ENCODE measurements at places on chromosomes 5 and 9.

- DNase-seq: no peak
Measured at GRCh38 chr5:116976767-116977166, 402.1 kb upstream of the SEMA6A start.

- no peak for DNase-seq
Measured at GRCh38 chr9:13975611-13976290, 338.2 kb downstream of the NFIB start.

DNA sequence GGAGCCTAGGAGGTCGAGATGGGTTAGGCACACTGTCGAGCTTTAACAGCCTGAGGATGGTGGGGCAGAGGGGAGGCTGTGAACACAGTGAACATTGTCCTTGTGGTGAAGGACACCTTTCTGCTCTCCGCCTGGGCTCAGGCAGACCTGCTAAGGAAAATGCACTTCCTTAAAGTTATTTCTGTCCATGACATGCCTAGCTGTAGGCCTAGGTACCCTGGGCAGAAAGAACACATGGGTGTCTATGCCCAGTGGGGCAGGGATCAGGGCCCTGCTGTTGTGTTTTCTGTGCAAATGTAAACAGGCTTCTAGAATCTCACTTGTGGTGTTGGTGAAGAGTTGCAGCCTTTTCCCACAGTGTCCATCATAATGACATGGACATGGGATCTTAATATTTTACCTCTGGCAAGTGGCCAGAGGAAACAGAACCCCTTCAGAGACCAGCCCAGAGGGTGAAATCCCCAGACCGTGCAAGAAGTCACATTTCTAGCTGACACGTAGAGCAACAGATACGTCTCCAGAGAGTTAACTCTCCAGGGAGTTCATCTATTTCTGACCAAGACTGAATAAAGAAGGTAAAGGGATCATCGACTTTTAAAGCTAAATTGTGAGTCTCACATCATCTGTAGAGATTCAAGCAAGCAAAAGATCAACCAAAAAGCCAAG, 79.2 kb downstream of the C9orf152 start:
- DNase-seq: no peak

GRCh38 chr5:72324189-72324825, 4.1 kb downstream of the PTCD2 start:
- DNase-seq: no peak

DNA sequence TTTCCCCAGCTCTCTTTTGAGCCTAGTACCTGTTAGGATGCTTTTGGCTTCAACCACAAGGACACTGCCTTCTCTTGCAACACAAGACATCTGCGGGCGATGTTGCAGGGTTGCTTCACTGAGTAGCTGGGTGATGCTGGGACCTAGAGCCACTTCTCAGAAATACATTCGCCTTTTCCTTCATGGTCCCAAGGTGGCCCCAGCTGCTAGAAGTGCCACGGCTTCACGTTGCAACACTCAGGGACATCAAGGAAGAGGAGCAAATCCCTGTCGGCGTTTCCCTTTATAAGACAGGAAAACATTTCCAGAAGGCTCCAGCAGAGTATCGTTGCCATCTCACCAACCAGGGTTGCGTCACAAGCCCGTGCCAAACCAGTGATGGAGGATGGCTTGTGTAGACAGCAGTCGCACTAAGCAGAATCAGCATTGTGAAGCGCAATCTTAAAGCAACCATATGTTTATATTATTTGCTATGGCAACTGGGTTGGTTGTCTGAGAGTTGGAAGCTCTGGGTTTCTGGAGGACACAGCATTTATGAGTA, 62.7 kb downstream of the ANKRD33B start:
- DNase-seq: no peak

- DNase-seq: no peak
Measured at GRCh38 chr9:35341021-35341420, 148.9 kb upstream of the RUSC2 start.

DNA sequence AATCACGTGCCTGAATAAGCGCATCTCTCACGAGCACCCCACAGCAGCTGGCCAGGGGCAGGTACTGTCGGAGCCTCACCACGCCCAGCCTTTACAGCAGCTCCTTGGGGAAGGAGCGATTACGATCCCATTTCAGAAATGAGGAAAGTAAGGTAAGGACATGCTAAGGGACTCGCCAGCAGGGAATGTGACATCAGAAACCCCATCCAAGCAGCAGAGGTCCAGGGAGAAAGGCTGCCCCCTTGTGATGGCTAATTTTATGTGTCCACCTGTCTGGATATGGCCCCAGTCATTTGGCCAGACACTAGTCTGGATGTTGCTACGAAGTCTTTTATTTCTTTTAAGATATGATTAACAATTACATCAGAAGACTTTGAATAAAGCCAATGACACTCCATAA, 77.3 kb downstream of the UBE2QL1 start:
- DNase-seq: no peak

- no peak for DNase-seq
Measured at GRCh38 chr9:77710965-77711648, 63.0 kb upstream of the GNA14 start.

DNA sequence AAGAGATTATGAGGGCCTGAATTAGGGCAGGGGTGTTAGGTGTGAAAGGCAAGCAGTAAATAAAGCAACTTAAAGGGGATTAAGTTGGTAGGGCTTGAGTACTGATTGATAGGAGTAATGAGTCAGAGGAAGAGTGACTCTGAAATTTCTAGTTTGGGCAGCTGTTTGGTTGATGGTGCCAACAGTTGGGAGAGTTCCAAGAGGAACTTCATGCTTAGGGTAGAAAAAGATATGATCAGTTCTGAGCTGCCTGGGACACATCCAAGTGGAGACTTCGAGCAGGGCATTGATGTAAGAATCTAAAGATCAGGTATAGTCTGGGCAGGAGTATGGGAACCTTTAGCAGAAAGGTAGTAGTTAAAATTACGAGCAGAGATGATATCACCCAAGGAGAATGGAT, 10.2 kb downstream of the MAMDC2 start:
- DNase-seq: no peak

DNA sequence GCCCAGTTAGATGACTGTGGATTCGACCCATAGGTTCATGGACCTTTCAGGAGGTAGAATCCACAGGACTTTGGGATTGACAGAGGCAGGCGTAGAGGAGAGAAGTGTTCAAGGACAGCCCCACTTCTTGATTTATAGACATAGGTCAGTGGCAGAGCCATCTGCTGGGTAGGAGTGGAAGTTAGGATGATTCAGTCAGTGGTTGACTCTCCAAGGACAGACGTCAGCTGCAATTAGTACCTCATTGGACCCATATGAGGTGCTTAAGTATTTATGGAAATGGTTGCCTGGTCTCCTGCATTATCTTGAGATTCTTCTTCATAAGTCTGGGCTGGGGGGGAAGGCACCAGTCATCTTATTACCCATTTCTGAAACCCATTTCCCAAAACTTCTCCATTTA, 70.9 kb downstream of the SH3RF2 start:
- DNase-seq: no peak

- DNase-seq: no peak
Measured at GRCh38 chr5:68771221-68771620, 322.6 kb upstream of the SLC30A5 start.

GRCh38 chr5:5318426-5319190, 103.9 kb upstream of the ICE1 start:
- DNase-seq: no peak

DNA sequence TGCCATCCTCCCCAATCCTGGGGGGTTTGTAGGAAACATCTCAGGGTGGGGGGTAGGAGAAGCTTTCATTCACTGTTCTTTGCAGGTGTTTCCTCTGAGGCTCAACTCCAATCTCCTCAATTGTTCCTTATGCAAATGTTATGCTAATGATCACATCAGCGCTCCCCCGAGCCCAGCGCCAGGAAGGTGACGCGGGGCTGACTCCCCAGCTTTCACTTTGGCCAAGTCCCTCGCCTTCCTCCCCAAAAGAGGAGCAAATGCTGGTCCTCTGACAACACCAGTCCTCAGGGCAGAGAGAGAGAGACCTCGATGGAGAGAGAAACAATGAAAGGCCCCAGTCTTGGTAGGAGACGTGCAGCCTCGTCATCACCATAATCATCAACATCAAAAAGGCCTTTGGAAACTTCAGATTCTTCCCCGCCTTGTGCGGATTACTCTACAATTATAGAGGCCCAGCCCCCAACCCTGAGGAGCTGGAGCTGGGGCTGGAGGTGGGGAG, 39.1 kb downstream of the PCDH1 start:
- no peak for DNase-seq

DNA sequence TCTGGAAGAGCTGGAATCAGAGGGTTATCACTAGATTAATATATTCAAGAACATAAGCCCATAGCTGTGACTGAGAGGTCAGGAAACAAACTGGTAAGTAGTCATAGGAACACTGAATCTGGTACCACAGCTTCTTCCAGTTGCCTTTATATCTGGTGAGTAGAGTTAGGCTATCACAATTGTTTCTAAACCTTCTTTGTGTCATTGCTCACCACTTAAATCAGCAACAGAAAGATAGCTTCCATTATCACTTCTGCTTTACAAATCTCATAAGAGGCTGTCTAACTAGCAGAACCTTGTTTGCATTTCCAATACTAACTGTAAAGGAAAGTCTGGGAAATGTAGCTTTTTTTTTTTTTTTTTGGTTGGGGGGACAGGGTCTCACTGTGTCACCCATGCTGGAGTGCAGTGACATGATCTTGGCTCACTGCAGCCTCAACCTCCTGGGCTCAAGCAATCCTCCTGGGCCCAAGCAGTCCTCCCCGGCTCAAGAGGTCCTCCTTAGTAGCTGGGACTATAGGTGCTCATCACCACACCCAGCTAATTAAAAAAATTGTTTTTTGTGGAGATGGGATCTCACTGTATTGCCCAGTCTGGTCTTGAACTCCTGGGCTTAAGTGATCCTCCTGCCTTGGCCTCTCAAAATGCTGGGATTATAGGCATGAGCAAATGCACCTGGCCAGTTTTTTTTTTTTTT, 22.0 kb downstream of the CDC42SE2 start:
- no peak for DNase-seq

- no peak for DNase-seq
Measured at GRCh38 chr5:54159153-54159892, 151.1 kb downstream of the ARL15 start.

- DNase-seq: no peak
Measured at GRCh38 chr5:133420440-133421301, 191.7 kb downstream of the FSTL4 start.

DNA sequence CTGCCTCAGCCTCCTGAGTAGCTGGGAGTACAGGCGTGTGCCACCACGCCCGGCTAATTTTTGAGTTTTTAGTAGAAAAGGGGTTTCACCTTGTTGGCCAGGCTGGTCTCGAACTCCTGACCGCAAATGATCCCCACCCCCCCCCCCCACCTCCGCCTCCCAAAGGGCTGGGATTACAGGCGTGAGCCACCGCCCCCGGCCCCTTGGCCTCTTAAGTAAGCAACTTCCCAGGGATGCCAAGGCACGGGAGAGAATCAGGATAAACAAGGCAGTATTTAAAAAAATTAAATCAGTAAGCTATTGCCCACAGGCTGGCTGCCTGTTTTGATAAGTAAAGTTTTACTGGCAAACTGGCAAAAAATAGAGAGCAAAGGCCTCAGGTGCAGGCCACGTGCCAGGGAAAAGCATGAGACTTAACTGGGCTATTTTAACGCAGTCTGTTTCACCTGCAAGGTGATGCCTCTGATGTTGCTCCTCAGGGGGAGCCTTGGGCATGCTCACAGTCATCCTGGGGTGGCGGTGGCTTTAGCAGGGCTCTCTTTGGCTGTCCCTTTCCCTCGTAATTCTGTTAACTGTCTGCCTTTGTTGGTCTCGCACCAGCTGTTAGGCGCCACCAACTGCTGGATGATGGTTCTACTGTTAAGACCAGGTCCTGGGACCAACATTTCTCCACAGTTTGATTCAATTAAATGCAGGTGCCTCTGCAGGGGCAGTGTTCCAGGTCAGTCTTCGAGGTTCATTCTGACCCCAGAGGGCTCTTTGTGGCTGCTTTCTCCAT, 19.4 kb upstream of the RNF130 start:
- DNase-seq: no peak

DNA sequence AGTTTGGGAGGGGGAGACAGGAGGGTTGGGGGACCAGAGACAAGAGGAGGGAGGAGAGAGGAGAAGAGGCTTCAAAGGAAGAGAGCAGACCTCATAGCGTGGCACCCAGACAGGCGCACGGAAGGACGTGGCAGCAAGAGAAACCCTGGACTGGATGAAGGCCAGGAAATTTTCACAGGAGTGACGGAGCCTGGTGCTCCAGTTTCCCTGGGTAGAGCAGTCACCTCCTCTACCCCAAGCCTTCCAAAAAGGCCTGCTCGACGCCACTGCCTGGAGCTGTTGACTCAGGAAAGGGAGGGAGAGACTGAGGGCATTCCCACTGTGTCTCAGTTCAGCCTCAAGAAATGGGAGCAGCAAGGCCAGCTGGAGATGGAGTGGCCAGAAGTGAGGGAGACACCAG, 19.3 kb downstream of the AK8 start:
- no peak for DNase-seq

GRCh38 chr5:167889276-167889675, 402.2 kb upstream of the WWC1 start:
- no peak for DNase-seq

- no peak for DNase-seq
Measured at GRCh38 chr5:150073086-150073625, 13.2 kb downstream of the CSF1R start.

- DNase-seq: no peak
Measured at GRCh38 chr5:167730121-167730520, 561.3 kb upstream of the WWC1 start.

- DNase-seq: no peak
Measured at GRCh38 chr9:114287001-114287762, 35.7 kb upstream of the ORM1 start.

GRCh38 chr5:159339460-159339859, 9.2 kb upstream of the IL12B start:
- no peak for DNase-seq

DNA sequence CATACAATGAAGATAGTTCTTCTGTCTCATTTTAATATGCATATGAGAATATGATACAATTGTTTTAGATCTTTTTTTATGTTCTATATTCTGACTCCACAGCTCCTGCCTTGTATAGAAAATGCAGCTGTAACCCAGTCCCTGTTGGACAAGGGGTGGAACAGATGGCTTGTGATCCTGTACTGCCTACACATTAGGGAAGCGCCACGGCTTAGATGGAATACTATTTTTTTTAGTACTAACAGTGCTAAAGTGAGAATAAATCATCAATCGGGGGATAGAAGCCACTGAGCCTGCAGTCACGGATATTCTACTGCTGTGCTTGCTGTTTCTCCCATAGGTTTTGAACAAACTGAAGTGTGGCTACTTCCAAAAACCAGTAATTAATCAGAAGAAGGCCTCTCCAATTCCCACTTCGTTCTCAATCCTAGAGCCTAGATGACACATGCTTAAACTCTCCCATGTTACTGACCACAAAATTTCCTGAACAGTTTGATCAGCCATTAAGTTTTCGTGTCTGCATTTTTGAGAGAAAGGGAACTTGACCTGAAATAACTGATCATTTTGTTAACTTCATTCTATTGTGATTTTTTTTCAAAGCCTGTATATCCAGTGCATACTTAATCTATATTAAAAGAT, 150.3 kb downstream of the CDH18 start:
- DNase-seq: no peak

DNA sequence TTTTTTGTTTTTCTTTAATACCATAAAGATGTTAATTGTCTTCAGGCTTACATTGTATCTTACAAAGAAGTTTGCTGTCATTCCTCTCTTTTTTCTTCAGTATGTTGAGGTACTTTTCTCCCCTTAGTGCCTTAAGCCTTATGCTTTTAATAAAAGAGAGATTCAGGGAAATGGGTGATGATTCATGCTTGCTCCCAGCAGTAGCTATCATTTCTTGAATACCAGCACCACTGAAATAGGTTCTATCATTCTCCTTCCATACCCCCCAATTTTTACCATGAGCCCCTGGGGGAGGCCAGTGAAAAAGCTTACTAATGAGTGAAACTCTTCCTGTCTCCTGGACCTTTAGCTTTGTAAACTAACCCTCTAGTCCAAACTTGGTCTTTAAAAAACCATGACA, 165.0 kb downstream of the FBXL7 start:
- no peak for DNase-seq

GRCh38 chr9:2229109-2229721, 214.1 kb downstream of the SMARCA2 start:
- no peak for DNase-seq

Measured in T-helper 9 cell (primary cell).